ENCODE measurements at places on chromosomes 6 and 20.

DNA sequence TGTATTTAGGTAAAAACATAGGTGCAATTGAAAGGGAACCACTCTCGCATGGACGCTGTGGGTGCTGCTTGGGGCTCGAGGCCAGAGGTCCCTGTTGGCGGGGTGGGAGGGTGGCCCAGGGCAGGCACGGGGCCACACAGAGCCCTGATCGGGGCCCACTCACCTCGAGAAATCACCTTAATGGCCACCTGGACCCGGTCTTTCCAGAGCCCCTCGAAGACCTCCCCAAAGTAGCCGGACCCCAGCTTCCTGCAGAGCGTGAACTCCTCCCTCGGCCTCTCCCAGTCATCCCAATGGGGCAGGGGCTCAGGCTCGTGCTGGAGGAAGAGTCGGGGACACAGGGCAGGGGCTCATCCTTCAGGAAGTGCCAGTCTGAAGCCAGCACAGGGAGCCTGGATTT is 3.8 kb downstream of the PTK6 start:
- DNase-seq, result no peak

DNA sequence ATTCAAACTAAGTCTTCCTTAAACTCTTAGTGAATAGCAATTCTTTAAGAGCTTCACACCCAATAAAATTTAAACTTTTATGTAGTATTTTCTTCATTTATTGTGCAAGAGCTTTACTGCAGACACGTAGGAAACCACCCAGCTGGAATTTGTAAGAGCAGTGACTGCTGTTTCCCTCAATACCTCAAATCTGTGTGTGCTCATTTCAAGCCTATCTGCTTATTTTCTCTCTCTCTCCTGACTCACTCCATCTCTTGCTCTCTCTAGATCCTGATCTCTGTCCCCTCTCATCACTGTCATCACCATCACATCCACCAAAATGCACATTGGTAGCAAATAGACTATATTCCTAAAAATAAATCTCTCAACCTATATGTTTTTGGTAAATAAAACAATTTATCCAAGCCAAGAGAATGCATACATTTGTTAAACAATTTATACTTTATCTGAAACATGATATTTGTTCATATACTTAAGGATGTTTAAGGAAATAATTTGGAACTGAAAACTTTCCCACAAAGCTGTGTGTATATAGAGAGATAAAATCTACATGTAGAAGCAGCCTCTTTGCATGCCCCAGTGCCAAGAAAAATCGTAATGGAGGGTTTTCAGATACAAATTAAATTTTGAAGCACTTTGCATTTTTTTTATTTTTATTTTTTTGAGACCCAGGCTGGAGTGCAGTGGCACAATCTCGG is 273.0 kb downstream of the TFAP2A start:
- DNase-seq, result no peak

- no peak for DNase-seq
Measured at GRCh38 chr20:56929606-56930005, 300.5 kb downstream of the TFAP2C start.

DNA sequence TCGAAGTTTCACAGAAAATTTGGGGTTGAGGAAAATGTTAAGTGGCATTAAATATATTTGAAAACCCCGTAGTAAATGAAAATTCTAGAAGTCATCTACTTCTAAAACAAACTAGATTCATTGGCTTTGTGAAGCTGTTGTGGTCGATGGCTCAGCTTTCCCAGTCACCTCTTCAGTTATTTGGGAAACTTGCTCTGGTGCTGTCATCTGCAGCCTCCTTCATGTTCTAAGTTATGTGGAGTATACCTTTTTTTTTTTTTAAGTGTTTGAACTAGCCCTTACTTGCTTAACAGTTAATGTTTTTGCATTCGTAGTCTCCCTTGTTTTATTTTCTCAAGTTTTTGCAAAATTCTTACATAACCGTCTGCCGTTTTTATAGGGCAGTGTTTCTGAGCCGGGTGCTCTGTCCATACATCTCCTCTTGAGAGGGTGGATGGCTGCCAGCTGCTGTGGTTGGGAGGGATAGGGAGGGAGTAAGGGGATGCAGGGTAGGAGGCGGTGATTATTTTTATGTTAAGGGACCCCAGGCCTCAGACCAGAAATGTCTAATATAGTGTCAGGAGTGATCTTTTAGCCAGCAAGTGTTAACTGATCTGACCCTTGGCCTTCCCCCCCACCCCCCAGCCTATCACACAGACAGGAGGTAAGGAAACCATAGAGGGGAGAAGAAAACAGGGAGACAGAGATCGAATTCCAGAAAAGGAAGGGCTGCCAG is 7.1 kb downstream of the RREB1 start:
- no peak for DNase-seq

DNA sequence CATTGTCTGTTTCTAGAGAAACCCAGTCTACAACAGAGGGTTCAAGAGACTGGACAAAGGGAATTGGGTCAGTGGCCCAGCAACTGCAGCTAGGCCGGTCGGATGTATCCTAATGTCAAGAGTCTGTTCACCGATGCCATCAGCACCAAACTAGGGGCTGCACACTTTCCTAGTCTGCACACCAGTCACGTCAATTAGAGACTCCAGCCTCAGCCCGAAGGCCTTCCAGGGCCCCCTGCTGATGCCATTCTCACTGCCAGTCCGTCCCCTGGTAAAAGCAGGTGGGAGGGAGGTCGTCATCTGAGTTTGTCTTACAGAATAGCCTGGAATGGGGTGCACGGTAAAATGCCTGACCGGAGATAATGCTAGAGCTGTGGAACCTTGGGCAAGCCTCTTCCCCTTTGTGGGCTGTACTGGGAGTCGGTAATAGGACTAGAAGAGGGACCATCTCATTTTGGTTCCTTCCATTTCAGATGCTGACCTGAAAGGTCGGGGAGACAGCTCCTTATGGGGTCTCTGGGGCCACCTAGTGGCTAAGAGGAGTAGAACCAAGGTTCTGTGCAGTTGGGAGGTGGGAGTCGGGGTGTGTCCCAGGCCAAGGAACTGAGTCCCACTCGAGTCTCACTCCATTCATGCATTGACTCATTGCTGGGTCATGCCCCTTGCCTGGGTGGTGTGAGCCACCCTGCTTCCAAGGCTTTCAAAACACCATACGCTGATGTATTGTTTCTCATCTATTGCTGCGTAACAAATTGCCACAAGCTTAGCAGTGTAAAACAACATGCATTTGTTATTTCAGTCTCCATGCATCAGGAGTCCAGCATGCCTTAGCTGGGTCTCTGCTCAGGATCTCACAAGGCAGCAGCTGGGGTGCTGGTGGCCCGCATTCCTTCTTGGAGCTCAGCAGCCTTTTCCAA is 5.1 kb downstream of the SOX12 start:
- DNase-seq, result peak; percentile 45

GRCh38 chr6:170420791-170421776 is 114.5 kb downstream of the FAM120B start:
- no peak for DNase-seq

GRCh38 chr6:113219783-113220182 is 637.4 kb upstream of the MARCKS start:
- DNase-seq, result no peak

- DNase-seq, result no peak
Measured at GRCh38 chr6:42340511-42340910, 111.2 kb downstream of the TRERF1 start.

DNA sequence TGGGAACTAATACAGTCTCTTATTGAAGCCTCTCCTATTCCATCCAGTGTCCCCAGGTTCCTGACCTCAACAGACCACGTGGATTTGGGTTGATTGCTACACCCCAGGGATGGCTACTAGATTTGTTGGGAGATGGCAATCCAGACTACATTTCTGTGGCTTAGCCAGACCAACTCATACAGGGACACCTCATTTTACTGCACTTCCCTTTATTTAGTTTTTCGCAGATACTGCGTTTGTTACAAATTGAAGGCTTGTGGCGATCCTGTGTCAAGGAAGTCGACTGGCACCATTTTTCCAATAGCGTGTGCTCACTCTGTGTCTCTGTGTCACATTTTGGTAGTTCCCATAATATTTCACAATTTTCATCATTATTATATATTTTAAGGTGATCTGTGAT is 10.3 kb upstream of the MTRF1L start:
- DNase-seq, result no peak

- DNase-seq, result peak; percentile 7
Measured at GRCh38 chr6:79878142-79878748, 69.1 kb downstream of the ELOVL4 start.

- no peak for DNase-seq
Measured at GRCh38 chr6:109186012-109186411, 90.7 kb downstream of the CEP57L1 start.

GRCh38 chr6:48641544-48641943 is 530.5 kb upstream of the PTCHD4 start:
- no peak for DNase-seq

DNA sequence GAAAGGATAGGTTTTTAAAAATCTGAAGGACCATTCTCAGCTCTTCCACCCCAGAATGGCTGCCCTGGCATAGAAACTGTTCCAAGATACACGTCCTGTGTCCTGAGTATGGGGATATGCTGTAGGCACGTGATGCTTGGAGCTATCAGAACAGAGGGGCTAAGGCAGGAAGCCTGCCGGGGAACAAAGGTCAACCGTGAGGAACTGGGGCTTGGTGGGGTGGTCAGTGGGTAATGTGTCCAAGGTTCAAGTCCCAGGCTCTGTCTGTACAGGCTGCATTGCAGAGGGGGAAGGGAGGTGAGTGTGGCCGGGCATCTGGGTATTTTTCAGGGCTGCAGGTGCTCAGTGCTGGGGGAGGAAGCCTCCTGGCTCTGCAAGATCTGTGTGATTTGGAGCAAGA is 479.6 kb upstream of the CHD6 start:
- no peak for DNase-seq

DNA sequence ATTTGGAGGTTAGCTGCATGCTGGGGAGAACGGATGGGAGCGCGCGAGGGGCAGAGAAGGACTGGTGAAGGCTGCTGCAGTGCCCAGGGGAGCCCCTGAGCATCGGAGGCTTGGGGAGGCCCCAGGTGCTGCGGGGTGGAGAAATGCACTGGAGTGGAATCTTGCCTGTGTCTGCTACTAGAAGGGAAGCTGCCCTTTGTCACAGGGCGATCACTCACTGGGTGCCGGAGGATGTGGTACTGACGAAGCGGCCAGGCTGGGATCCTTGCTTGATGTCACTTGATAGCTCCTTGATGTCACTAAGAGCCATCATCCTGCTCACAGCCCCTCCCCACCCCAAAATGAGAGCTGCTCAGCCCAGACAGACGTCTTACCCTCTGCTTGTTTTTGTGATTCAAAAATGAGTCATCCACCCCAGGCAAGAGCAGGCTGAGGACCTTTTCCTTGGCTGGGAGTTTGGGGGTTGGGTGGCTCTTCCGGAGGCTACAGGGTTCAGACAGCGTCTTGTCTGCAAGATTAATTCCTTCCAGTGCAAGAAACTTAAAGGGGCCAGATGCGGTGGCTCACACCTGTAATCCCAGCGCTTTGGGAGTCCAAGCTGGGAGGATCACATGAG is 62.6 kb upstream of the PMEPA1 start:
- peak; percentile 11 for DNase-seq

- no peak for DNase-seq
Measured at GRCh38 chr6:148509119-148509799, 166.6 kb downstream of the SASH1 start.

GRCh38 chr20:35360033-35360432 is 51.7 kb downstream of the UQCC1 start:
- no peak for DNase-seq

DNA sequence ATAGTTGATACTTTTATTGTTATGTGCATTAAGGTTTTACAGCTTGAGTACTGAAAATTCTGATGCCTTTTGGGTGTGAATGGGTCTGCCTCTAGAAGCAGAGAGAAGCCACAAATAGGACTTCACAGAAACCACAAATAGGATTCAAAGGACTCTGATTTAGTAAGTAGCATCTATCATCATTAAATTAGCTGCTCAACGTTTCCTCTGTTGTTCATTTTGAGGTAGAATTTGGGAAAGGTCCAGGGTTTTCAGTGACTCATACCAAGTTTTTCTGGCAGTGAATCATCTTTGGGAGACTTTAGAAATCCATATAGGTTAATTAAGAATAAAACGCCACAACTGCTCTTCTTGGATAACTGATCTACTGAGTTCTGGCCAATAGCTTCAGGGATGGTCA is 105.1 kb downstream of the PHF3 start:
- peak; percentile 50 for DNase-seq

DNA sequence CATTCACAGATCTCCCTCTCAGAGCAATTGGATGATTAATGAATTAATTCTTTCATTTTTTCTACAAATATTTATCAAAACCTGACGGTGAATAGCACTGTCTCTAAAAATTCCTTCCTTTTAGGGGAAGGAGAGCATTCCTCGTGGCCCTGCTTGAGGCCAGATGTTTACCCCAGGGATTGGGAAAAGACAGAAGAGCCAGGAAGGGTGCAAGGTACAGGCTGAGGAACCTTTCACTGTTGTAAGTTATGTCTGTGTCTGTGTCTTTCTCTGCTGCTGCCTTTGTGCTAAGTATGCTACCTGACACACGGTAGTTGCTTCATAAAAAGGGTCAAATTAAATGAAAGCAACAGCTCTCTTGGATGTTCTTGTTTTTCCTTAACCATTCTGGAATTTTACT is 27.4 kb upstream of the CCN2 start:
- no peak for DNase-seq

- DNase-seq, result no peak
Measured at GRCh38 chr6:140940251-140940925, 1192.3 kb upstream of the GJE1 start.

GRCh38 chr6:31763619-31763940 is 1.1 kb downstream of the SAPCD1 start:
- DNase-seq, result no peak

DNA sequence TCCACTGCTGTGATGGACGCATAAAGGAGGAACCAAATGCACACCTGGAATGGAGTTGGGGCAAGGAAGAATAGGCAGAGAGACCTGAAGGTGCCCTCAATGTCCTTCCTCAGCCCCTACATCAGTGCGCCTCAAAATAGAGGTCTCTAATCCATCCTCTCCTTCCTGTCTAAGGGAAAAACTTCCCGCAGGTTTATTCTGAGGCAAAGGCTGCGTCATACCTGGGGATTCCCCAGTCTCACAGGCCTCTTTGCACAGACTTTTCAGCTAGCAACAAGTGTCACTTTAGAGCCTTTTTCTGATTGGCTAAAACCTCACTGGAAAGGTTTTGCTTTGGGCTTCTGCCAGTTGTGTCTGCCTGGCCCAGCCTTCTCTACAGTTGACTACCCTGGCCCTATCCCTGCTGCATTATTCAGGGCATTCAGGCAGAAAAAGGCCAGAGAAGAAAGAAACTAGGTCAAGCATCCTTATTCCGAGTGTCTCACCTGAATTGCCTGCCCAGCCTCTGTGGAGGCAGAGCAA is 1.8 kb upstream of the HLA-DQB1 start:
- DNase-seq, result no peak

GRCh38 chr20:36917240-36917639 is 34.3 kb downstream of the SAMHD1 start:
- no peak for DNase-seq

DNA sequence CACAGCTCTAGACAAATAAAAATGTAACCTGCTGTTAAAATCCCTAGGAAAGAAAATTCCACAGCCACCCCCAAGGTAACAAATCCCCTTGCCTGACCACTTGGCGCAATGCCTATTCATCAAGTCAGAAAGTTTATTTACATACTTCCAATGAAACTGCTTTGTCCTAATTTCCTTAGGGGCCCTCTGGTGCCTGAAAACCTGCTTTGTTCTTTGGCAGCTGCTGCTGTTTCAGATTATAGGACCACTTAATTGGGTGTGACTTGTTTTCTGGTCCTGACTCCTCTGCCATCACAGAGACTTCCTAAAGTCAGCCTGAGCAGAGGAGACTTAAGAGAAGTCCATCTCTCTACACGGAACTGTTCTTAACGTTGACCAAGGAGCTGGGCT is 323.6 kb downstream of the UBE3D start:
- no peak for DNase-seq
